ENCODE measurements at places on chromosomes 6 and 20. TPM values are rescaled to one million over a fixed set of nuclear protein-coding genes. Genes with fewer than 3 reads are reported as not detected.

- peak overlapping the region; percentile 75 for H3K4me3 ChIP-seq
- peaks cover 38% of the 10 kb centered on the region for H3K27me3 ChIP-seq
- H3K4me1 ChIP-seq, result peaks cover 14% of the 10 kb centered on the region
- no peak for DNase-seq
Observed at GRCh38 chr6:49551078-49551865, 804 bp downstream of the C6orf141 start.

Gene CENPQ
- total RNA-seq, result 13.9 TPM

DNA sequence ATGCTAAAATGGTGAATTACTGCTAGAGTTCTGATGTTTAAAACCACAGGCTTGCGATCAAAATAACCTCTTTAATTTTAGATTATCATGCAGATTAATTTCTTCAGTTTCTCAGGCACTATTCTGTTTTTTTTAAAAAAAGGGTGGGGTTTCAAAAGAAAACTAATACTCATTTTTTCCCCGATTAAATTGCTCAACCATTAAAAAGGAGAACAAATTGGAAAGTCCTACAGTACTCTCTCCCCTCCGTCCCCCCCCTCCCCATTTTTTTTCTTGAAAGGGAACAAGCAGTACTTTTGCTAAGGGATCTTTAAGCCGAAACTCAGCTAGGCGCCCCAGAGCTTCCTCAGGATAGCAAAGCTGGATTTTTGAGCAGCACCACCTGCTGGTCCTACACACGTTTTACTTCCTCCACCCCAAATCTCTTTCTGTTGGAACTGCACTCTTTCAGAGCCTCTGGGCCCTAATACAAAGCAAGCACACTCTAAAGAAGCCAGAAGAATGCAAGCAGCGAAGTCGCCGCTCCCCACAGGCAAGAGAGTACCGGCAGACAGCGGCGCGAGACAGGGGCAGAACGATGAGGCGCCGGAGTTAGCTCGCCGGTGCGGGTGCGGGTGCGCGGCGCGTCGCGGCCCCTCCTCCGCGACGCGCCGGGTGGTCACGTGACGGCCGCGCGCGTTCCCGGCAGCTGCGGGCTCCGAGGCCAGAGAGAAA, at the start of gene RNF146:
Gene RNF146 (plus strand): TSS at position 687 of the 714 bp plus-strand sequence. CDS start 13,475 bp downstream, outside the sequence.
- peaks cover 8% of the 10 kb centered on the region for H3K36me3 ChIP-seq
- peak within 1 kb of the TSS; percentile 97 for H3K4me3 ChIP-seq
- H3K27ac ChIP-seq, result peak within 1 kb of the TSS; percentile 99
- H3K27me3 ChIP-seq, result peaks cover 16% of the 10 kb centered on the region
- H3K4me1 ChIP-seq, result peaks cover 28% of the 10 kb centered on the region

DNA sequence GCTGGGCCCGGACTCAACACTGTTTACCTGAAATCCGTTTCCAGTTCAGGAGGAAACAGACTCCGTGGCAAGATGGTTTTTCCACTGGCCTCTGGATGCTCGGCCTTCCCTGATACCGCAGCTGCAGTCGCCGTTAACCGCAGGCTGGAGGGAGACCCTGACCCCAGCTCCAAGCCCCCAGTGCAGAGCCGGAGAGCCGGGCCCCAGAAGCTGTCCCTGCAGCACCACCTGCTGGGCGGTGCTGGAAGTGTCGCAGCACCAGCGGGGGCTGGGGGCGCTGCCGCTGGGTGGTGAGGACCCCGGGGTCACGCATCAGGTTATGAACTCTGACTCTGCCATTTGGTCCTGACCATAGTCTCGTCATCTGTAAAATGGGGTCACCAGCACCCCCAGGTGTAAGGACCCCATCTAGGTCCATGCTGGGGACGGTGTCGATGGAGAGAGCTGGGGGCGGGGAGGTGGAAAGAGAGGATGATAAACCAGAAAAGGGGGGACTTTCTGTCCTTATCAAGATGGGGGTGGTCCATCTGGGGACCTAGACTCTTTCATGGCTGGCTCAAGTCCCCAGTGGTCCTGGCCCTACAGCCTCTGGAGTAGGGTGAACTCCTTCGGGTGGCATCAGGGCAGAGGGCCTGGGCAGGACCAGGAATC, 20.8 kb upstream of the CHRNA4 start:
- peaks cover 7% of the 10 kb centered on the region for H3K27me3 ChIP-seq
- H3K36me3 ChIP-seq, result peaks cover 3% of the 10 kb centered on the region
- H3K4me1 ChIP-seq, result no peaks in the 10 kb centered on the region

DNA sequence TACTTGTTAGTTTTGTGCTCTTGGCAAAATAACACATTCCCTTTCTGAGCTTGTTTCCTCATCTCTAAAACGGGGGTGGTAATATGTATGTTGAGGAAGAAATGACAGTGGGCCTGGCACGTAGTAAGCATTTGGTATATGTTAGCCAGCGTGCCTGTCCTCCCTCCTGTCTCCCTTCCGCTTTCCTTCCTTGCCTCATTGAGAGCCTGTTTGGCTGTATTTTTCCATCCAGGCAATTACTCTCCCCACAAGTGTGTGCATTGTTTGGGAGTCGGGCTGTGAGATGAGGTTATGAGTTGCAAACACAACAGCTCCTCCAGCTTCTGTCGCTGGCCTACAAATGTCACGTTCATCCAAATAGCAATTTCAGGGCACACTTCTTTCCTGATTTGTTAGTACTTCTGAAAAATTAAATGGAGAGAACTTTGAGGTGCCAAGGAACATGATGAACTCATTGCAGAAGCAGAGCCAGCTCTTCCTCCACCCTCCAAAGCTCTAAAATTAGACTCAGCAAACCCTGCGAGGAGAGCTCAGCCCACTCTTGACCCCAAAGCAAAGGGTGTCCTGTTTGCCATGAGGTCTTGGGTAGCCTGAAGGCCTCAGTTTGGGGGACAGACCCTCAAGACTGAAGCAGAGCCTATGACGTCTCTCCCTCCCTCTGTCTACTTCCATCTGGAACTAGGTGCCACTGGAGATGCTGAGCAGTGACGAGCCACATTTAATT, 50.7 kb upstream of the TOX2 start:
- H3K4me3 ChIP-seq, result no peak overlapping the region
- peaks cover 20% of the 10 kb centered on the region for H3K27me3 ChIP-seq
- H3K27ac ChIP-seq, result no peak overlapping the region
- DNase-seq, result no peak
- no peaks in the 10 kb centered on the region for H3K36me3 ChIP-seq
- H3K4me1 ChIP-seq, result no peaks in the 10 kb centered on the region

DNA sequence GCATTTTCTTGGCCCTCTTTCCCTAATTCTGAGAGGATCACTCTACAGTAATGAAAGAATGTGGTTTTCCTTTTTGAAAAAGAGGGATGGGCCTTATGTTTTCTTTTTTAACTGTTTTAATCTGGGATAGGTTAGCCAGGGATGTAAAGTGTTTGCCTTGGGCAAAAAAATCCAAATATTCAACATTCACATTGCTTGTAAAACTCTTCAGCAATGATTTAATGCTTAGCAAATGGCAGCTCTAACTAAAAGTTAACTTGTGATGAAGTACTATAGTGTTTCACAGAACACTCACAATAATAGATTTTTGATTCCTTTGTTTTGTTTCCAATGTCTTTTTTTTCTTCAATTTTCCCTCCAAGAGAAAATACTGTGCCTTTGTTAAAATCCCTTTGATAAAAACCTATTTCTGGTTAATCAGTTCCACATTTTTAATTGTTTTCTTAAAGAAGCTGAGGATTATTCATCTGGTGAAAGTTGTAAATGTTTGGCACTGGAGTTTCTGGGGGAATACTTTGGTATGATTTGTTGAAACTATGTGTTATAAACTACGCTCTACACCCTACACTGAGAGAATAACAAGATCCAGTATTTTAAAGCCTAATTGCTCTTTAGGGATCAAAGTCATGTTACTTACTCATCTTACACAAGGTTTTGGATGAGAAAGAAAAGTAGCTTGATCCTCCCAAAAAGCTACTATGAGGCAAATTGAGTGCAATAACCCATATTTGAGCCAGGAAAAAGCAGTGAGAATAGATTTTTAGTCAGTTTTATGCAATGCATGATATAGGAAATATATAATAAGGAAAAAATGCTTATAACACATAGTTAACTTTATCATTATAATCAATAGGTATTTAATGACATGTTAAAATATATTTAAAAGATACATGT, 335.8 kb downstream of the EPHA7 start:
- no peak overlapping the region for H3K4me3 ChIP-seq
- no peaks in the 10 kb centered on the region for H3K4me1 ChIP-seq
- no peaks in the 10 kb centered on the region for H3K36me3 ChIP-seq
- H3K27ac ChIP-seq, result no peak overlapping the region

DNA sequence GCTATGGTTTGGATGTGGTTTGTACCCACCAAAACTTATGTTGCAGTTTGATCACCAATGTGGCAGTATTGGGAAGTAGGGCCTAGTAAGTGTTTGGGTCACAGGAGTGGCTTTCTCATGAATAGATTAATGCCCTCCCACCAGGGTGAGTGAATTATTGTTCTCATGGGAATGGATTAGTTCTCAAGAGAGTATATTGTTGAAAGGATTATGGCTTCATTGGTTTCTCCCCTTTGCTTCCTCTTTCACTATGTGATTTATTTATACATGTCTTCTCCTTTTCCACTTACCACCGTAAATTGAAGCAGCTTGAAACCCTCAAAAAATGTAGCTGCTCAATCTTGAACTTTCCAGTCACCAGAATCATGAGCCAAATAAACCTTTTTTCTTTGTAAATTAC, 10.8 kb downstream of the UFL1 start:
- no peaks in the 10 kb centered on the region for H3K27me3 ChIP-seq
- no peak overlapping the region for H3K27ac ChIP-seq
- no peak overlapping the region for H3K4me3 ChIP-seq
- peaks cover 60% of the 10 kb centered on the region for H3K36me3 ChIP-seq

Gene MCHR2
- total RNA-seq, result not detected

DNA sequence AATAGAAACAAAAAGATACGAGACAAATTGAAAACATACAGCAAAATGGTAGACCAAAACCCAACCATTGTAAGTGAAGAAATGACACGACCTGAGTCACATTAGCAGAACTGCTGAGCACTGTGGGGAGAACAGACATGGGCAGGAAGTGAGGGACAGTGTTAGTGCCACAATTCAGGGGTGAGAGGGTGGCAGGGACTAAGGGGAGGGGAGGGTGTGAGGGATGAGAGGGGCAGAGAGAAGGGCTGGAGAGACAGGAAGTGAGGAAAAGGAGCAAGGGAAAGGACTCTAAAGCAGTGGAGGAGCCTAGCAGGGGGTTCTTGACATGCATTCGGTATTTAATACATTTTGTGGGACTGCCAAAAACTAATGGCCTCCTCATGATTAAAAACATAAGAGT, 45.0 kb upstream of the TRIM26 start:
- DNase-seq, result no peak
- no peaks in the 10 kb centered on the region for H3K36me3 ChIP-seq
- H3K27me3 ChIP-seq, result peaks cover 39% of the 10 kb centered on the region
- peaks cover 14% of the 10 kb centered on the region for H3K4me1 ChIP-seq

DNA sequence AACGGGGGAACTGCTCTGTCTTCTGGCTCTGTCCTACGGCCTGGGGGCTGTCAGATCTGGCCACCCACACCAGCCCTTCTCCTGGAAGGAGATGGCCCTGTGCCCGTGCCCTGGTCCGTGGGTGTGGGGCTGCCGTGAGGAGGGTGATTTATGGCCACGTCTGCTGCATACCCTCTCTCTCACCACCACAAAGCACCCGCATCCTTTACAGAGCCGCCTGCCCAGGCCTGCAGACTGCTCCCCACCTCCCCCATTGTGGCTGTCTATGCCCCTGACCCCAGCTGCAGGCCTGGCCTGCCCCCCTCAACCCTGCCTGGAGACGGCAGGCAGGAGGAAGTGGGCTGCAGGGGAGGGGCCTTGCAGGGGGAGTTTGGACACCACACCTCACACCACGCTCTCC, 72.7 kb upstream of the GATA5 start:
- H3K4me3 ChIP-seq, result no peak overlapping the region
- H3K27ac ChIP-seq, result no peak overlapping the region
- peaks cover 25% of the 10 kb centered on the region for H3K27me3 ChIP-seq
- no peaks in the 10 kb centered on the region for H3K36me3 ChIP-seq

Gene PSORS1C2
- total RNA-seq, result not detected

- DNase-seq, result no peak
- H3K36me3 ChIP-seq, result no peaks in the 10 kb centered on the region
- H3K27ac ChIP-seq, result no peak overlapping the region
- no peak overlapping the region for H3K4me3 ChIP-seq
- H3K27me3 ChIP-seq, result no peaks in the 10 kb centered on the region
- no peaks in the 10 kb centered on the region for H3K4me1 ChIP-seq
Observed at GRCh38 chr20:52593654-52594053, 378.5 kb upstream of the TSHZ2 start.
